Skin of body (tissue), 3 donors: ENCODE measurements at places on chromosomes 2 and 18. TPM values are rescaled to one million over a fixed set of nuclear protein-coding genes. Genes with fewer than 3 reads are reported as not detected.
A peak's percentile ranks its signal among the peaks of the same experiment; 100 is the strongest.

Gene RAB17
- 0.59 TPM for total RNA-seq

Gene IL1RL1
- total RNA-seq, result 8.7 TPM

Gene CD226
- total RNA-seq, result 1.4 TPM

Gene MEIS1
- total RNA-seq, result 28.4 TPM

Gene NDC80
- 9.8 TPM for total RNA-seq

Gene SFXN5
- 5.1 TPM for total RNA-seq

- DNase-seq, result no peak
Observed at GRCh38 chr2:3654531-3655225, 3.3 kb upstream of the ALLC start.

DNA sequence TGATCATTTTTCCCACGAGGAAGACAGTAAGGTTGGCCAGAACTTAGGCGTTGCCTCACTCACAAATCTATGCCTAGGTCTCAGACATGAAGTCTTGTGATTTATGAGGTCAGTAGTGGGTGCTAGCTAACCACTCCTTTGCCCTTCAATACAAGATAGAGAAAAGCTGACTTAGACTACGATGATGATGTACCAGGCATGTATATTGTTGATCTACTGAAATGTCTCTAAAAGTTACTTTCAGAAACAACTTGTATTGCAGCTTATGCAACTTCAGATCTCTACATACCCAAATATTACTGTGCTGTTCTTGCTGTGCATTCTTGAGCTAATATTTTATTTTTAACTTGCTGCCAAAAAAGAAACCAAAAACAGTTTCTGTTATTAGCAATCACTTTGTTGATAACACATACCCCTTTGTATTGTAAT is 30.6 kb downstream of the MAPRE2 start:
- DNase-seq, result no peak

DNA sequence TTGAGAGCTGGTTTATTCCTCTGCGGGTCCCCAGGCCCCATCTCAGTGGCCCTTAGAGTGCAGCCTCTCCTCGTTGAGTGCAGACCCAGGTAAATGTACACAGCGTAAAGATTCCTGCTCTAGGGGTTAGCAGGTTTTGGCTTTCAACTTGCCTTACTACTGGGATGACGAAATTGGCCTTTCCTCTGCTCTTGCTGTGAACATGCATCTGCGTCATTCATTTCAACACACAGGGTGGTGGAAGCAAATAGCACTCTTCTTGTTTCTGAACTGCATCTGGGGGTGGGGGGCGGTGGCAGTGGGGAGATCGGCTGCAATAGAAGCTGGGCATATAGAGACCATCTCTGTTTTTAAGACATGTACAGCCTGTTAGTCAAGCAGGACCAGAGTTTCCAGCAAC is 16.5 kb upstream of the SLC16A14 start:
- no peak for DNase-seq

GRCh38 chr2:18514526-18515461 is 45.7 kb downstream of the RDH14 start:
- DNase-seq, result no peak

DNA sequence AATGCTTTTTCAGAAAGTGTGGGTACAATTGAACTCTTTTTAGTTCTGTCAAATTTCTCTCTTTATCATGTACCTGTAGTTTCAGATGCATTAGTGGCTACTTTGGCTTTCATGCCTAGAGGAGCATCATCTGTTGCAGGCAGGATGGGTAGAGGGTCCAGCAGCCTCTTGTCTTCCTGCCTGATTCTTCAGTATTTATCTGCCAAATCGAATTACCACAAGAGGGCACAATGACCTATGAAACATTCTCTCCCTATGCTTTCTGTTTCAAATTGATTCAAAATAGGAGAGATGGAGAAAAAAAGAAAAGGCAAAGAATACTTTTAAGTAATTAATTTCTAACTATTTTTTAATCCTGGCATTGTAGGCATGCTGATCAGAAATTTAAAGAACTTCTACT is 477.2 kb downstream of the TRIB2 start:
- no peak for DNase-seq

DNA sequence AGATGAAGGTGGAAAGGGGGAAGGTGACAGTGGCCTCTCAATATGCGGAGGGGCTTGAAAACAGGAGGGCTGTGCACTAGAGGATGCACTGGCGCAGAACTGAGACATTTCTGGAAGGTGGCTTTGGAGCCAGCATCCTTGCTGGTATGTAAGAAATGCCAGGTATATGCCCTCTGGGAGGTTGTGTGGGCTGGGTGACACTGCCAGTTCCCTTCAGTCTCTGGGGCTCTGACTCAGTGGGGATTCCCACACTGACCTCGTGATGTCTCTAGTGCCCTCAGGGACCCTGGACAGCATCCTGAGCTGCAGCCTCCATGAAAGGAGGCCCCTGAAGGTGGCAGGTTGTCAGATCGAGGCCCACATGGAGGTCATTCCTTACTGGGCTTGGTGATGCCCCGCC is 74.0 kb downstream of the AGAP1 start:
- DNase-seq, result no peak

GRCh38 chr2:42510608-42511243 is 16.9 kb upstream of the KCNG3 start:
- DNase-seq, result no peak

- no peak for DNase-seq
Observed at GRCh38 chr2:161312996-161313395, 4.8 kb downstream of the PSMD14 start.

- DNase-seq, result no peak
Observed at GRCh38 chr2:185335879-185336278, 402.7 kb upstream of the FSIP2 start.

GRCh38 chr18:76922107-76922506 is 99.8 kb downstream of the ZNF236 start:
- peak; percentile 3 for DNase-seq

- no peak for DNase-seq
Observed at GRCh38 chr2:102401456-102401855, 21.5 kb upstream of the IL18RAP start.

GRCh38 chr2:153100151-153100550 is 378.4 kb downstream of the RPRM start:
- DNase-seq, result no peak

DNA sequence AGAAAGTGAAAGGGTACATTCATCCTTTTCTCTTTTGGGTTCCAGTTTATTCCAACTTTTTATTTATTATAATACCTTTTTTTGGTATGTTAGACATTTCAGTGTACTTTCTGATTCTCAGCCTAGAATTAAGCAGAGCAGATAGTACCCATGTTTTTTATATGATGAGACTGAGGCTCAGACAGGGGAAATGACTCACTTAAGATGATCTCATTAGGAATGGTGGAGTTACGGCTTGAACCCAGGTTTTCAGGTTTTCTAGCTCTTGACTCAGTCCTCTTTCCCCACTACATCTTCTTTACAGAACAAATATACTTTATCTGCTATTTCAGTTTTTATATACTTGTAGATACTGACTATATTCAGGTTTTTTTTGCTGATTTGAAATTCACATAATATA is 51.7 kb upstream of the OTX1 start:
- DNase-seq, result no peak

DNA sequence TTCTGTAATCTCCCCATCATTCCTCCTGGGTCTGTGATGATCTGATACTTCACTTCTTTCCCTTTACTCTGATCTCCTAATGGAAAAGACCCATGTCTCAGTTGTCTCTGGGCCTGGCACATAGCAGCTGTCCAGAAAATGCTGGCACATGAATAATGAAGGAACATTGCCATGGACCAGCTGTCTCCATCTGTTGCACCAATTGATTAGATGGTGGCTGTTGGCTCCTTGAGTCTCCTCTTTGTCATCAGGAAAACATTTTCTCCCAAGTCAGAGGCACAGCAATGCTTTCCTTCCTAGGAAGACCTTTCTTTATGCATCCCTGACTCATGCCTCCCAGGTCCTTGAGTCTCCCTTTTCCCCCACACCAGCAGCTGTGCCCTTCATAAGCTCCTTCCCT is 286.2 kb upstream of the CXCR4 start:
- DNase-seq, result no peak

- DNase-seq, result no peak
Observed at GRCh38 chr2:174059884-174060244, 94.7 kb upstream of the SP3 start.

DNA sequence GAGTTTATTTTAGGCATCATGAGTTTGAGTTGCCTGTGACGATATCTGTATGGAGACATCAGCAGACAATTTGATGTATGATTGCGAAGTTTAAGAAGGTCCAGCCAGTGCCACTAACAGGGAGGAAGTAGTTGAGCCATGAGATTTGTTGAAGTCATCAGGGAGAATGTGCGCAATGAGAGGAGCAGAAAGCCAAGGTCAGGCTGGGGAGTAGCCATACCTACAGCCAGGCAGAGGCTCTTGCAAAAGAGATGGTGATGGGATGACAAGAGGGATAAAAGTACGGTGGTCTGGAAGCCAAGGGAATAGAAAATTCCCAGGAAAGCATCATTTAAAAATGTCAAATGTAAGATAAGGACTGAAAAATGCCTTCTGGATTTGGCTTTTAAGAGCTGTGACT is 51.2 kb downstream of the LIMS1 start:
- no peak for DNase-seq

DNA sequence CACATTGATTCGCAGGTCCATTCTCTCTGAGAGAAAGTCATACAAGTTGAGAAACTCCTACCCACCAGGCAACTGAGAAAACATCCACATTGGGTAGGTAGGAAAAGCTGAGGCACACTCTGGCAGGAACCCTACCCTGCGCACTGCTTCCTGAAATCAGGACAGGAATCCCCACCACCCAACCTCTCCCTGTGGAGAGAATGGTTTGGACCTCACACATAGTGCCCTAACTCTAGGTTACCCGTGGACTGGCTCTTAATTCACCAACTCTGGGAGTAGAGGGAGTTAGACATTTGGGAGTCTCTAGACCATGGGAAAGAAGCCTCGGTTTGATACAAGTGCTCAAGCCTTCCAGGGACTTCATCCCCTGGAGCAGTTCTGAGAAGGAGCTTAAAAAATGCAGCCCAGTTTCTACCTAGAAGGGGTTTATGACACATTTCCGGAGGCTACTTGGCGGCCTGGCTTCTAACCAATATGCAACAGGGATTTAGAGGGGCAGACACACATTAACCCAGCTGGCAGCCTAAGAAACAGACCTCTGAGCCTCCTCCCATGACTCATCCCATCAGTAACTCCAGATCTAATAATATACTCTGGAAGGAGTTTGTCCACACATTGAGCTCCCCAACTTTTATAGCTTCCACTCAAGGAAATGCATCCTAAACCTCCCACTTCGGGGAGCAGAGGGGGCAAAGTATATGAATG is 136.7 kb downstream of the EML6 start:
- DNase-seq, result no peak
